HT1080 (cell line): ENCODE measurements at places on chromosomes 4 and X. TPM values are rescaled to one million over a fixed set of nuclear protein-coding genes. Genes with fewer than 3 reads are reported as not detected.
A peak's percentile ranks its signal among the peaks of the same experiment; 100 is the strongest.

PAGE5 gene
- 254 and 341 TPM in 2 replicates for total RNA-seq

GPR50 gene
- total RNA-seq: not detected in 2 replicates

NOX1 gene
- total RNA-seq: 0.18 TPM in 1 of 2 replicates, not detected in the other

FHIP1A gene
- total RNA-seq: 8.5 and 11.7 TPM in 2 replicates

TBC1D14 gene
- total RNA-seq: 47.1 and 50.6 TPM in 2 replicates

LRCH2 gene
- total RNA-seq: 2.5 and 3.1 TPM in 2 replicates

ATP2B3 gene
- total RNA-seq: 0.03 TPM in 1 of 2 replicates, not detected in the other

GAGE1 gene
- total RNA-seq: 40.0 and 84.7 TPM in 2 replicates

CXorf51B gene
- not detected in 2 replicates for total RNA-seq

SSX4 gene
- total RNA-seq: 0.27 TPM in 1 of 2 replicates, not detected in the other

TCEAL8 gene
- 46.8 and 48.9 TPM in 2 replicates for total RNA-seq

NAT8L gene
- total RNA-seq: 2.7 and 5.6 TPM in 2 replicates

TMPRSS11F gene
- total RNA-seq: not detected in 2 replicates

CHIC1 gene
- total RNA-seq: 6.5 and 9.9 TPM in 2 replicates

DNA sequence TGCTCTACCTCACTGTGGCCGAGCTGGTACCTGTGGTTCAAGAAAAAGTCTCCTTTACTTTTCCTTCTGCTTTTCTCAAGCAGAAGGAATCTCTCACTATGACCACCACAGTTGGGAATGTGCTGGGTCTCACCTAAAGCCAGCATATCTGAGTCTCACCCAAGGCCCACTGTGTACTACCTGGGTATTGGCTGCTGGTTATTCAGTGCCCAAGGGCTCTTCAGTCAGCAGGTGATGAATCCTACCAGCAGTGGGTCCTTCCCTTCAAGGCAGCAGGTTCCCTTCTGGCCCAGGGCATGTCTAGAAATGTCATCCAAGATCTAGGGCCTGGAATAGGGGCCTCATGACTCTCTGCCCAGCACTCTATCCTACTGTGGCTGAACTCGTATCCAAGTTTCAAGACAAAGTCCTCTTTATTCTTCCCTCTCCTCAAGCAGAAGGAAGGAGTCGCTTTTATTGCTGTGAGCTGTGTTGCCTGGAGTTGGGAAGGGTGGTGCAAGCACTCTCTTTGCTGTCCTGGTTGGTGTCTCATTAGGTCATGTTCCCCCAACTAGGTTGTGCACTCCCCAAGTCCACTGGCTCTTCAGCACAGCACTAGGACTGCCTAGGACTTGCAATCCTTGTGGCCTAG is 6.1 kb downstream of the CXCL10 start:
- DNase-seq: no peak

GRCh38 chrX:38664285-38664684 is 102.9 kb downstream of the TSPAN7 start:
- peak; percentile 8 for DNase-seq

GRCh38 chrX:143664302-143664701 is 28.4 kb upstream of the SLITRK4 start:
- DNase-seq: peak; percentile 5

DNA sequence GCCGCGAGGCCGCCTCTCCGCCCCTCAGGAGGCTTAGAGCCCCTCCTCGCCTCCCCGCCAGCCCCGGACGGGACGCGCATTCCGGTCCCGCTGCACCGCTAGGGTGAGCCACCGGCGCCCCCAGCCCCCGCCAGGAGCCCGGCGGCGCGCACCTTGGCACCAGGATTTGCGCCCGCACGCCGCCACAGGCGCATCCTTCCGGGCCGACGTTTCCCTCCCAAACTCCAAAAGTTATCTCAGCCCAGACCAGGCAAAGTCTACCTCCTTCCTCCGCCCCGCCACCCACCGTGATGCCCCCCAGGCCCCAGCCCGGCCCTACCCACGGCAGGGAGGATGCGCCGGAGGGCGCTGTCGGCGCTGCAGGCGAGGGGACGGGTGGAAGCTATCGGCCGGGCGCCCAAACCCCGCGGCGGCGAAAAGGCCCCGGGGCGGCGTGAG is 538 bp downstream of the SCML2 start:
- no peak for DNase-seq

GRCh38 chrX:122565952-122566351 is 618.1 kb upstream of the GRIA3 start:
- DNase-seq: peak; percentile 46

- DNase-seq: no peak
Observed at GRCh38 chr4:2746891-2747695, 9.0 kb downstream of the TNIP2 start.

- no peak for DNase-seq
Observed at GRCh38 chrX:124736553-124737270, 390.3 kb downstream of the SH2D1A start.

DNA sequence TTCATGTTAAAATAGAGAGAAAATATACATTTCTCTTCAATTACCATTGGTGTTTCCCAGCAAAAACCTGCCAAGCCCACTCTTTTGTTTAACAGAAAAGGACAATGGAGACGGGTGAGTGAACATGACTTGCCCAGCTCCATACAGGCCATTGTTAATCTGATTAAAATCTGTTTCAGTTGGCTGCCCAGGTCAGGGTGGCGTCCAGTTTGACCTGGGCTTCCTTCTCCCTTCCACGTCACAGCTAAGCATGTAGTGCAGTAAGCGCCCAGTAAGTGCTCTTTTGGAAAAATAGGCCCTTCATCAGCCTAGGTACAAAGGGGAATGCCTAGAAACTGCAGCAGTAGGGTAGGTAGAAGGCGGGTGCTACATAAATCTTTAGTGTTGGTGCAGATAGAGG is 1.5 kb upstream of the PORCN start:
- DNase-seq: no peak

- DNase-seq: no peak
Observed at GRCh38 chr4:41174444-41174843, 39.9 kb downstream of the APBB2 start.

- peak; percentile 9 for DNase-seq
Observed at GRCh38 chr4:3640587-3640962, 108.4 kb upstream of the LRPAP1 start.

DNA sequence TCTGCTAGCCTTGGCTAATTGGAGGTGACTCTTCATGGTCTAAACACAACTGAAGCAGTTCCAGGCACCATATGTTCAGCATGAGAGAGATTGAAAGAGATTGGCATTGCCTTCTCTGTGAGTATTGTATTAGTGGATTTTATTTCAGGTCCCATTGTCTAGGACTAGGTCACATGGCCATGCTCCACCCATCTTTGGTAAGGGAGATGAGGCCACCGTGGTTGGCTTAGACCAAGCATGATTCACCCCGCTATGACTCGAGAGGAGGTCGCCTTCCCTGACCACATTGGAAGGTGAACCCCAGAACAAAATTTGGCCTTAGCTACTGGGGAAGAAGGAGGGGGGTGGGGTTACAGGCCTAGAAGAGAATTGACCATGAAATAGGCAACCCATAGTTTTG is 109.9 kb upstream of the BCOR start:
- peak; percentile 13 for DNase-seq

GRCh38 chr4:7770224-7771050 is 169.2 kb downstream of the AFAP1 start:
- no peak for DNase-seq

DNA sequence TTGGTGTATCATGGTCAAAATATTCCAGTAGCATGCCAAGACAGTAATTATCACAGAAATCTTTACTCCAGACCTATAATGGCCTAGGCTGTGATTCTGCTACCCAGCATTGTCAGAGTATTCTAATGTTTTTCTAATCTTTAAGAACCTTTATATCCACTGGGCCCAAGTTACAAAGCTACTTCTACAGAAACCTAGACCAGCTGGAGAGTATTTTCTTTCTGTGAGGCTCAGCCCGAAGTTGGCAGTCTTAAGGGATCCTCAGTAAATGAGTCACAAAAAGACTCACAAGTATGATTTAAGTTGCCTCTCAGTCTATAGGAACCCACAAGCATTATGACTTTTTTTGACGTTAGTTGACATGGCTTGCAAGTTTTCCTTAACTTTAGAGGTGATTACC is 638.5 kb upstream of the FAM241A start:
- peak; percentile 35 for DNase-seq

- no peak for DNase-seq
Observed at GRCh38 chr4:43126595-43126994, 234.1 kb downstream of the GRXCR1 start.

DNA sequence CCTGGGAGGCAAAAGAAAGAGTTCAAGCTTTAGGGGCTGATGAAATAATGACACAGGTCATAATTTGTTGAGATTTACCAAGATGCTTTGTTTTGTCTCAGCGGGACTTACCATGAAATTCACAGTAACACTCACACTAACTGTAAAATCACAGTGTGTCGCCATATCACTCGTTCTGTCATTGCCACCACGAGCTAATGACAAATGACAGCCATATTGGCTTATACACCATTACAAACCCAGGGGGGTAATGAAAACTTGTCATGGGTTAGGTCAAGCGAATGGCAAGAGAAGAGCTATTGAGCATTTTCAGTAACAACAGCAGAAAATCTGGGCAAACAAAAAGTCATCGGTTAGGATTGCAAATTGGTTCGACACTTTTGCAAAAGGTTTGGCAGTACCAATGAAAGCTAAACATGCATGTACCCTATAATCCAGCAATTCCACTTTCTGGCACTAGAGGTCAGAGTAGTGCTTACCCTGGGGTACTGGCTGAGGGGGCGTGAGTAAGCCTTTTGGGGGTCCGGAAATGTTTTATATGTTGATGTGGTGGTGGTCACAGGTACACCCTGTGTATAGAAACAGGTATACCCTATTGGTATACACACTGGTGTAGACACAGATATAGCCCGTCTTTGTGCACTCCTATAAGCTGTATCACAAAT is 83.9 kb upstream of the RAI2 start:
- DNase-seq: no peak

DNA sequence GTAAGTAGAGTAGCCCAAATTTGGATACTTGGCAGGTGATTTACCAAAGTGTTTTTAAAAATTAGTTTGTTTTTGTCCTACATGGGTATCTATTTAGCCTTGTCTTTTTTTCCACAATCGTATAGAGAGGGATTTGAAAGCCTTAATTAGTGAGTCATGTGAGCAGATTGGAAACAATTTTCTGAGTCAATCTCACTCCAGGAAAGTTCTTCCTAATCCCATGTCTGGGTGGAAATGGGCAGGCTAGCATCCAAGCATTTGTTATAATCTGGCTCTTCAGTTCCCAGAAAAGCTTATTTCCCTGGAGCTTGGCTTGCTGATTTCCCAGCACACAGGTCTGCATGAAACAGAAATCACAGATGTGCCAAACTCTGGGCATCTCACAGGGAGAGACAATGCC is 426.9 kb upstream of the BOD1L1 start:
- DNase-seq: no peak

GRCh38 chr4:65310586-65310985 is 359.7 kb downstream of the EPHA5 start:
- DNase-seq: no peak

GRCh38 chr4:95124906-95125504 is 367.2 kb downstream of the BMPR1B start:
- peak; percentile 48 for DNase-seq

GRCh38 chr4:186628058-186628711 is 72.8 kb upstream of the MTNR1A start:
- no peak for DNase-seq

- DNase-seq: no peak
Observed at GRCh38 chr4:8404791-8405515, 35.6 kb downstream of the ACOX3 start.

- no peak for DNase-seq
Observed at GRCh38 chrX:106401965-106402559, 209.7 kb upstream of the RADX start.
